Kidney epithelial cell (primary cell): ENCODE measurements at places on chromosomes 7 and 10. TPM values are rescaled to one million over a fixed set of nuclear protein-coding genes. Genes with fewer than 3 reads are reported as not detected.

Gene LRRD1
- not detected in 2 replicates for total RNA-seq

Gene TACC2
- total RNA-seq: 25.2 and 26.9 TPM in 2 replicates

Gene HGF
- total RNA-seq: not detected in 2 replicates

Gene CALHM3
- total RNA-seq: not detected in 2 replicates

Gene UTF1
- not detected in 2 replicates for total RNA-seq

Gene ACTL6B
- not detected in 2 replicates for total RNA-seq

Gene CALHM1
- not detected in 2 replicates for total RNA-seq

Gene AKR1C8
- 0.21 TPM in 1 of 2 replicates, not detected in the other for total RNA-seq

Gene CPA4
- 0.14 and 0.25 TPM in 2 replicates for total RNA-seq

Gene FAM25A
- not detected in 2 replicates for total RNA-seq

Gene SYCE1
- total RNA-seq: 0.27 and 0.50 TPM in 2 replicates

Gene PLEKHS1
- not detected in 2 replicates for total RNA-seq
